Activated CD4-positive, alpha-beta memory T cell treated with anti-CD3 and anti-CD28 coated beads, Interleukin-2, amount 10 ng/mL, durations not matched to agents 7 days and 5 days (primary cell): ENCODE measurements at places on chromosomes 11 and 22.

GRCh38 chr22:40179526-40179925 lies 1.8 kb downstream of the TNRC6B start:
- DNase-seq, result no peak

DNA sequence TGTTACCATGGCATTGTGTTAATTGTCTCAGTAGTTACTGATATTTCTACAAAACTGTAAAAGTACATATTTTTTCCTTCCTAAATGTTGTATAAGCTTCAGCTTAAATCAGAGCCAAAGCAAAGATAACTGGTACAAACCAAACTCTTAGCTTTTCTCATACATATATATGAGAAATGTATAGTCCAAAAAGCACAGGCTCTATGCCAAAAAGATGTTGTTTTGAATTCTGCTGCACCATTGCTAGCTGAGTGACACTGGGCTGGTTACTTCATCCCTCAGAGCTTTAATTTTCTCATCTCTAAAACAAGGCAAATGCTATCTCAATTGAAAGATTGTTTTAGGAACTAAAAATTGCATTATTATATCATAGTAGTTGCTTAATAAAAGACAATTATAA lies 6.7 kb upstream of the GRIA4 start:
- no peak for DNase-seq

DNA sequence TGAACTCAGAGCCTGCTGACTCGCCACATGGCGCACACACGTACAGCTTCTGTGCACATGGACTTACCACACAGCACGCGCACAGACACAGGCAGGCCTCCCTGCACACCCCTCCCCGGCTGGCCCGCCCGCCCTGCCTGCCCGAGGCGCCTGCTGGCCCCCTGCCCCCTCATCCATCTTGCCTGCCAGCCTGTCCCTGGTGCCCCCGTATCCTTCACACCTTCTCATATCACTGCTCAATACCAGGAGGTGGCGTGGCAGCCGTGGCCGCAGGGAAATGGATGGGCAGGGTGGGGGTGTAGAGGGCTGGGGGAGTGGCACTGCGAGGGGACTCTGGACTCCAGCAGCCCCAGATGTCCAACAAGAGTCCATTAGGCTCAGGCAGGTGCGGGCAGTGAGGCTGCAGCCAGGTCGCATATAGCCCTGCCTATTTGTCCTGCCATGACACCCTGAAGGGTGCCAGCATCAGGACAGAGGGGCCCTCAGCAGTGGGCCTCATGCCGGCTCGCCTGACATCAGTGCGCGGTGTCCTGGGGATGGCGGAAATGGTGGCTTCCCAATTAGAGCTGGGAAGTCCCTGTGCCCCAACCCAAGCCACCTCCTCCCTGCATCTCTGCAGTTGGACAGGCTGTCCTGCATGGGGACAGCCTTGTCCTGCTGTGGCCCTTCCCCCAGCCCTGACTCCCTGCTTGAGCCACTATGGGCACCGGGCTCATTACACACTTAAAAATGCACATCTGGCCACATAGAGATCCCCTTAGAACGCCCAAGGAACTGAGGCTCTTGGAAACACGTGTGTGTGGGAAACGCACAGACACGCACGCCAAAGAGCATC lies 2.0 kb upstream of the TBX10 start:
- no peak for DNase-seq

DNA sequence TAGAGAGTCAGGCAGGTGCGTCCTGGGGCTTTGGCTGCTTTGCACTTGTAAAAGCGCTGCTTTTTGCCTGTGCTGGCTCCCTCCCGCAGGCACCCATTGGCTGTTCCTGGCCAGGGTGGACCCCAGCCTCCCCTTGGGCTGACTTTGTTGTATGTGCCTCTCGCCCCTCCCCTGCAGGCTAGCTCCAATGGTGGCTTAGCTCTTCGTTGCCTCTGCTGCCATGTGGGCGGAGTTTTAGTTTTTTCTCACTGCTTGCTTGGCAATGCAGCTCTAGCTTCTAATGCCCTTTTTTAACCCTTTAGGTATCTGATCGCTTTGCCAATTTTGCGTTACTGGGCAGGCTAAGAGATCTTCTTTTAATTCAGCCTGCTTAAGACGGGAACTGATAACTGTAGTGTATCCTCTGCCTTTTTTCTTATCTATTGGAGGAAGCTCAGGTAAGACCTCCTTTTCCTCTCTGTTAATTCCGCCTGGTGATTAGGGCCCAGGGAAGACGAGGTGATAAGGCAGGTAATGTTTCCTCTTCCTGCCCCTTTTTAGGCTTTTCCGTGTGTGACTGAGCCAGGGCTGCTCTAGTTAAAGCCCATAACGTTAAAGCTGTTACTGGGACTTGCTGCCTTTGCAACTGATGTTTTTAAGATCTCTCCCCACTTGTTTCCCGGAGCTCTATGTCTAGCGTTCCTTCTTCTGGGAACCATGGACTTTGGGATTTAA lies 11.7 kb upstream of the GLYATL1 start:
- DNase-seq, result no peak

- DNase-seq, result no peak
Observed at GRCh38 chr22:45997077-45997776, 20.3 kb upstream of the WNT7B start.

GRCh38 chr11:57343825-57344224 lies 5.7 kb downstream of the P2RX3 start:
- DNase-seq, result no peak

DNA sequence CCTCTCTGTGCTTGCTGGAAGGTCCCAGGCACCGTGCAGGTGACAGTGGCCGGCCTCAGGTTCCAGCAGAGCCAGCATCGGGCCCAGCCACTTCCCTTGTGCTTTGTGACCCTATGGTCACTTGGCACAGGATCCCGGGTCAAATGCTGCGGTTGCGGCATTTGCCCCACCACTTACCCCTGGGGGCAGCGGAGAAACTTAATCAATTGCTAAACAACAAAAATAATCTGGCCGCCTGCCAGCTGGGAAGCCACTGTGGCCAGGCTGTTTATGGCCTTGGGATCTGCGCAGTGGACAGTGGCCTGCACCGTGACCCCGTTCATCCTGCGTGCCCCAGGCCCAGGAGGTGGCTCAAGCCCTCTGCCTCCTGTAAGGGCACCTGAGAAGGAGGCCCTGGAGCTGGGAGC lies 65.0 kb downstream of the LRP5 start:
- DNase-seq, result no peak

GRCh38 chr11:63445720-63446119 lies 45.2 kb downstream of the PLAAT5 start:
- no peak for DNase-seq

DNA sequence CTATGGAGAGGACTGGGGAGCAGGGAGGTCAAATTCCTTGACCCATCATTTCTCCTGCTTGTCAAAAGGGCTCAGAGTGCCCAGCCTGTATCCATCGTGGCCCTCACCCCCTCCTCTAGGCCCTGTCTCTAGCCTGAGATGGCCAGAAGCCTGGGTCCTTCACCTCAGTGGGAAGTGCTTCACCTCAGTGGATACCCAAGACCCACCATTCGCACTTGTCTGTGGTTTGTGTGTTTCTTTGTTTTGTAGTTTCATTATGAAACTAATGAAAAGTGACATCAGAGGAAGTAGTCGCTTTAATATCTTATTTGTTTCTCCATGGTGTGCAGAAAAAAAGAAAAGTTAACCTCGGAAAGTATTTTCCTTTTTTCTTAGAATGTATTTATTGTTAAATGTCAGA lies 194.0 kb upstream of the CADM1 start:
- DNase-seq, result no peak

DNA sequence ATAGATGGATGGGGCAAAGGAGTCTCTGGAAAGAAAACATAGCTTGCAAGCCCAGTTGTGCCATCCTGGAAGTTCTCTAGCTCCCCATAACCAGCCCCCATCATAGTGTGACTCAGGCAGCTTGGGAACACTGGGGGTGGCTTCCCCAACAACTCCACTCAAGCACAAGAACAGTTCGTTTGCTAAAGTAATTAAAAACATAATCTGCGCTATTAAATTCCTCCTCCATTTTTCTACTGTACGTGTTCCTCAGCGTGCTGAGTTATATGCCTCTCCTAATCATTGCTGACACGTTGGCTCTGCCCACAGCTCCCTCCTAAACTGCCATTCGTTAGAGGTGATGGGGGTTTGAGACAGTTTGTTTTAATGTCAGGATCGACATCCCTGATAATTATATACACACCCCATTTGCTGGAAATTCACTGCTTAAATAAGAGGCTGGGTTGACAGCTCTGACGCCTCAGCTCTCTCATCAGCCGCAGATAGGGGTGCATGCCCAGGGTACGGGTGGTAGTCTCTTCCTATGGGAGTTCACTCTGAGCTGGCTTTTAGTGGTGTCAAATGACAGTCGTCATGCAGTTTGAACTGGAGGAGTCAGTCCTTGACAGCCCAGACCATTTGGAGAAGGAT lies 59.5 kb upstream of the SEZ6L start:
- DNase-seq, result no peak

DNA sequence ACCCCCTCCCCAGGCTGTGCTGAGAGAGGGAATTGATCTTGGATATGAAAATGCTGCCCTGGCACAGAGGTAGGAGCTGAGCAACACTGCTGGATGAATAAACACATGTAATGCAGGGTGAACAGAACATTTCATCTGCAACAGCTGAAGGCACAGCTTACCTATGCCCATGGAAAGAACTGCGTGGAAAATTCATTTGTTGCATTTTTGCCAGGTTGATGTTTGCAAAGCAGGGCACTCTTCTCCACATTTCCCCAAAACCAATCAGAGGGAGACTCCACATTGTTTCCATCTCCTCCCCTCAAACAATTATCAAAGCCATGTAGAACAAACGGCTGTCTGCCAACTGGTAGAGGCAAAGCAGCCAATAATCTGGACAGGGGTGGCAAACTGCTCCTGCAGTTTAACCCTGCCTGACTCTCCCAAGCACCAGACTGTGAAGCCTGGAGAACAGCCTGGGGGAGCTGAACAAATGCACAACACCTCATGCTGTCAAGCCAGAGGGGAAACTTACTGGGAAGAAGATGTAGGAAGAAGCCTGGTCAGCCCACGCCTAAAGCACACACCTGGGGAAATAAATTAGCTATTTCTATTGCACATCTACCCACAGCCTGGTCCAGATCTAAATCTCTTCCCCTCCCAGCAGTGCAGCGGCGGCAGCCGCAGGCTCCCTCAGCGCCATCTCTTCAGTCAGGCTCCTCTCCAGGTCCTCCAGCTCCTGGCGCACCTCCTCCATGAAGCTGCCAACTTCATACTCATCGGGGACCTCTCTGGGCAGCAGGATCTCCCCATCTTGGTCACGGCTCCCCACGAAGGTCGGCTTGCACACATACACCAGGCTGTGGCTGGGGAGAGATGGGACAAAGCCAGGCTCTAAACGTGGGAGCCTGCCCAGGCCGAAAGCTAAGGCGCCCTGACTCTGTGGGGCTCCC lies 44.3 kb downstream of the DKK3 start:
- DNase-seq, result no peak

DNA sequence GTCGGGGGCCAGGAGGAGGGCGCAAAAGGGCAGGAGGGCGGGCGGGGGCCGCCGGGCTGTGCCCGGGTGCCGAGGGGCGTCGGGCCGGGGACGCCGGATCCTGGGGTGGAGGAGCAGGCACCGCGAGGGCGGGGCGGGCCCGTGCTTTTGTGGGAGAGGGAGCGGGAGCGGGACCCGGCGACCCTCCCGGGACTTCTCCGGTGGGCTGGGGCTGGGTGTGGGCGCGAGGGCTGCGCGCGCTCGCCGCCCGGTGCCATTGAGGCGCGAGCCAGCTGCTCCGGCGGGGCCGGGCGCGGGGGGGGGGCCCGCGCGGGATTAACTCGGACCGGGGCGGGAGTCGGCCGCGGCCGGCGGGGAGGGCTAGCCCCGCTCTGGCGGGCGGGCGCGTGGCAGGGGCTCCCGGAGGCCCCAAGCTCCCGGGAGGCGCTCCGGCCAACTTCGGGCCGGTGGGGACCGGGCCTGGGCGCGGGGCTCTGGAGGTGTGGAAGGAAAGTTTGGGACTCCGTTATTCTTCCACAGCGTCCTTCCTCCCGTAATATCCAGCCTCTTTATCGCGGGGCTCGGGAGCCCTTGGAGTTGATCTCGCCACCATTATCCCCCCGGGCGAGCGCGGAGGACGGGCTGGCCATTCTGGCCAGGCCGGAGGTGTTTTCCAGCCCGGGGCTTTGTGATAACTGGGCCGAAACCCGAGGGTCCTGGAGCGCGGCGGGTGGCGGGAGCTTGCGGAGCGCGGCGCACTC lies 936 bp downstream of the CECR2 start:
- DNase-seq, result no peak

DNA sequence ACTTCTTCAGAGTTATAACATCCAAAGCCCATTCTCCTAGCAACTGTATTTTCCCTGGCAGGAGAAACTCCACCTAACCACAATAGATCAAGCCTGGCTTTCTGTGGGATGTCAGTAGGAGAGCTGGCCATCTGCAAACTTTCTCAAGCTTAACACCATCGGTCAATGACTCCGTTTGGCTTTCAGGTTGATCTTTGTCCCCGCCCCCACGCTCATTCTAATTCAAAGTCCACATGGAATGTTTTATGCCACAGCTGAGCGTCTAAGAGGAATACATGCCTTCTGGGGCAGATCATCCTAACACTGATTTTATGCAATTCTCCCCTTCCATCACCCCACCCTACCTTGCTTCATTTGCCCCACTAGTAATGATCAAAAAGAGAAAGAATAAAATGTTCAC lies 4.8 kb downstream of the GVQW3 start:
- no peak for DNase-seq

DNA sequence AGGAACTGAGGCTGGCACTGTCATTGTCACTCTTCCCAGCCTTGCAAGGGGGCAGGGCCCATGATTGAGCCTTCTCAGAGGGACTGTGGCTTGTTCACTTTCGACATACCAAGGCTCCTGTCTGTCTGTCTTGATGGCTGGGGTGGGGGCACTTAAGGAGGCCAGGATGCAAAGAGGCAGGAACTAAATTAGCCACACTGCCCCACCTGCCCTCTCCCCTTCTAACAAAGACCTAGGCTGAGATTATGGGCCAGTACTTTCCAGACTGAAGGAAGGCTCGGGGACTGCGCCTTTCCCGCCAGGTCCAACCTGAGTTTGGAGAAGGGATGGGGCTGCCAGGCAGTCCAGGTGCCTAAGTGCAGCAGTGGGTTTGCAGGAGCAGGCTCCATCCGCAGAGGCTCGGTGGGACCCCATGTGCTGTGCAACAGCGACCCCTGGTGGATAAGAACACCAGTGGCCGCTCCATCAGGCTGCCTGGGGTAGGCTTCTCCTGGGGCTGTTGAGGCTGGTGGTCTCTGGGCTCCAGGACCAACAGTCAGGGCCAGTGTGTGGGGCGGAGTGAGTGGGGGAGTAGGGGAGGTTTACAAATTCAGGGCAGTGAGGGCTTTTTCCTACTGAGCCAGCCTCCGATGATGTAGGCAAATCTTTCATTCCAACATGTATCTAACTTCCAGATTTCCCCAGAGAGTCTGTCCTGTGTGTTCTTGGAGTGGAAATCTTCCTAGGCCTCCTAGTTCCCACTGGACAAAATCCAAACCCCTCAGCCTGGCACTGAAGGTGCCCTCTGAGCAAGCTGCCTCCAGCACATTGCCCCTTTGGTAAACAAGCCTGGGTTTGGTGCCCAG lies 93.9 kb downstream of the INSC start:
- peak; percentile 78 for DNase-seq

DNA sequence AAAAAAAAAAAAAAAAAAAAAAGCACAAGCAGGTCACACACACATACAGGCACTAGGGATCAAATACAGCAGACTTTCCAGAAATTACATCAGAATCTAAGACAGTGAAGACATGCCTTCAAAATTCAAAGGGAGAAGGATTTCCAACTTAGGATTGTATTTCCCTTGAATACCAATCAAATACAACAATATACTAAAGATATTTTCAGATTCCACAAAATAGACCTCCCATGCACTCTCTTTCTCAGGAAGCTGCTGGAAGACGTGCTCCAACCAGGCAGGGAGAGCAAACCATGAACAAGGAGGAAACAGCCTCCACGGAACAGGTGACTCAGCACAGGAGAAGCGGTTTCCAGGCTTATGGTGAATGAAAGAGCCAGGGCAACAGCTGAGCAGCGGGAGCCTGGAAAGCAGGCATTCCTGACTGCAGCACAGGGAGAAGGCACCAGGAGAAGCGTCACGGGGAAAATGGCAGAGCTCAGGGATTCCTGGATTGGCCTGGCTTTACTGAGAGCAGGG lies 32.0 kb downstream of the TMEM184B start:
- DNase-seq, result no peak
